ENCODE measurements at places on chromosomes 1 and 21.
A peak's percentile ranks its signal among the peaks of the same experiment; 100 is the strongest.

DNA sequence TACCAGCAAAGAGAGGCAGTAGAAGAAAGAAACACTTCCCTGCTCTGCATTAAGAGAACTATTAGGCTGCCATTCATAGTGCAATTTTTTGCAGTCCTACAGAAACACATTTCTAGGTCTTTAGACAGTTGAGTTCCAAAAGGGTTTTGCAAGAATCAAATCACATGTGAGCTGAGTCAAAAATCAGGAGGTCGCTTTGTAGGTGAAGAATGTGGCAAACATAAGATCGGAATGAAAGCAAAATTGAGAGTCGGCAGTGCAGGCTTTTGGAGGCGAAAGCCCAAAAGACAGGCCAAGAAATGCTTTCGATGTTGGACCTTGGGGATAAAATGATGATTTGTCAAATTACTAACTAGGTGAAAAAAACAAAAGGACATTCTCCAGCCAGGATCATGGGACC, 213.5 kb upstream of the NRIP1 start:
- DNase-seq: no peak

- no peak for DNase-seq
Observed at GRCh38 chr1:41950820-41951219, 32.1 kb upstream of the HIVEP3 start.

GRCh38 chr1:217747156-217747769, 116.1 kb downstream of the SPATA17 start:
- peak; percentile 14 for DNase-seq

- DNase-seq: peak; percentile 21
Observed at GRCh38 chr1:170731566-170732251, 67.8 kb downstream of the PRRX1 start.

DNA sequence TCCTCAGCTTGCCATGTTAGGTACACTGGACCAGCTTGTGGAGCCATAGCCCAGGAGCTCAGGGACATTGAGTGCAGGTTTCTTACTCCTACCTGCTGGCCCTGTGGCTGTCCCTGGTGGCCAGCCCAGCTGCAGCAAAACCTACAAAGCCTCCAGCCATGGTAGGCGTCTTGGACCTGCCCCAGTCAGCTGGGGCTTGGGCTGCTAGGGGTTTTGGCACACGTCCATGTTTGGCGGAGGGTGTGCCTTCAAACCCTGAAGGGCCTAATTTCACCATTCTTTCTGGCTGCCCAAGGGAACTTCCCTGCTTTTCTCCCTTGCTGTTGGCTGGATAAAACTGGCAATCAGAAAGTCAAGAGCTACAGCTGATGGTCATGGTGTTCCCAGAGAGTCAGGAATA, 25.4 kb downstream of the HMGCS2 start:
- DNase-seq: no peak

- no peak for DNase-seq
Observed at GRCh38 chr1:46220808-46221207, 17.7 kb downstream of the LURAP1 start.

DNA sequence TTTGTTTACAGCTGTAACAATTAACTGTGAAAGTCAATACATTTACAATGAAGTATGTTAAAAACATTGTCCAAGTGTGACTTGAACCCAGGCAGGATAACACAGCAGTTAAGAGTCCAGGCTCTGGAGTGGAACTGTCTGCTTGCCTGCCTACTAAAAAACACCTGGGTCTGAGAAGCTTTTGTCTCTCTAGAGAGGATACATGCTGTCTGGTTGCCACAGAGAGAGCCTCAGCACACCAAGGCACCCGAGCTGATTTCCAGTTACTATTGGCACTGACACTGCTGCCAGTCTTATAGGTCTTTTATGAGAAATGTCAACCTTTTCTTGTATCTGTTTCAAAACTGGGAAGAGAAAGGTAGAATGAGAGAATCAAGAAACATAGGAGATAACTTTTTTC, 20.2 kb upstream of the RALGPS2 start:
- no peak for DNase-seq

DNA sequence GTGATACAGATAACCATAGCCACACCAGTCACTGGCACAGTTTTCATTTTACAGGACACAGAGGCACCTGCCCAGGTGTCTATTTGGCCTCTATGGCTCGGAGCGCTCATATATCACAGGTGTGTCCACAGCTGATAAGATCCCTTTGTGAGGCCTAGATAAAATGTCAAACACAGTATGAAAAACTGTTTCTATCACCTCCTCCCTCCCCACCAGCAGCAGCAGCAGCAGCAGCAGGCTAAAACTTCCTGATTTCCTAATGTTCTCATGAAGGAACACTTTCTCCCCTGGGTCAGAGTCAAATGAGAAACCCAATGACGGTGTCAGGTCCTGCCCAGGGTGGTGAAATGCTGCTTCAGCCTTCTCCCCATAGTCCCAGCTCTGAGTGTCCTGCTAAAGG, 24.4 kb downstream of the ELAPOR1 start:
- no peak for DNase-seq

DNA sequence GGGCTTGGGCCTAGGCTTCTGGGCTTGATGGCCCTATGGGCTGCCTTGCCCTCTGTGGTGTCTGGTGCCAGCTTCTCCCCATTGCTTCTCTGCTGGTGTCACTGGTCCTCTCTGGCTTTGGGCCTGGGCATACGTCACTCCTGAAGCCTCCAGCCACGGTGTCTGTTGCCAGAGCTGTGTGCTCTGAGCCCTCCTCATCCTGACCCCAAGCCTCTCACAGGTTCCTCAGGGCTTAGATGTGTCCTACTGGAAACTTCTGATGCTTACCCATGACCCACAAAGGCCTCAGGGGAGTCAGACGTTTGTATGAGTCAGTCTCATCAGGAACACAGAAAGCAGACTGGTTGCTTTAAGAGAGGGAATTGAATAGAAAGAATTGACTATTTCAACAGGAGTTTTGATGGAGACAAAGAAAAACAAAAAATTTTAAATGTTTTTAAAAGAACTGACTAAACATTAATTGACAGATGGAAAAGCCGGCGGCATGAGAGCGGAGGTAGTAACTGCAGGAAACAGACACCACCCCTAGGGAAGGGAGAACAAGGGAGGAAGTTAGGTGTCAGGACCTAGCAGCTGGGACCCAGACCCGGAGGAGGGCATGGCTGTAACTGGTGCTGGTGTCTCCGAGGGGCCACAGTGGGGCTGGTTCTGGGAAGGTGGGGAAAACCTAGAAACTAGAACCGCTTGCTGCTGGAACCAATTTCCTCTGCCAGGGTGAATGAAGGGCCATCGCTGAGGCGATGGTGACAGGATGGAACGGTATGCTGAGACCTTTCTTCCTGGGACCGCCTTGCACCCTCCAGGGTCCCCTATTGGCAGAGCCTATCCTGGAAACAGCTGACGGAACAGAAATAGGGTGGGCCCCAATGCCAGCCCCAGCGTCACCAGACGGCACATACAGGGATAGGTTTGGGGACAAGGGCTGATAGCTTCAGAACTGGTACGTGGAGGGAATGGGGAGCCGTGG, 40.0 kb upstream of the CITED4 start:
- DNase-seq: peak; percentile 85

DNA sequence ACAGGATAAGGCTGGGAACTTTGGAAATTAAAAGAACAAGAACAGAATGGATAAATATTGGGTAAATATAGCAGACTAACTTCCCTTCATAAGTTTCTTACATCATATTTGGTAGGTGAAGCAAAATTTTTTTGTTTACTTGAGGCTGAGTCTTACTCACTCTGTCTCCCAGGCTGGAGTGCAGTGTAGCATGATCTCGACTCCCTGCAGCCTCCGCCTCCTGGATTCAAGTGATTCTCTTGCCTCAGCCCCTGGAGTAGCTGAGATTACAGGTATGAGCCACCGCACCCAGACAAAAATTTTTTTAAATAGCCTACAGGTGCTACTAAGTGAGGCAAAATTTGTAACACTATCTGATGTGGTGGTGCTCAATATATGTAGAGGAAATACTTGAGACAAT, 50.7 kb downstream of the TM2D1 start:
- DNase-seq: no peak

DNA sequence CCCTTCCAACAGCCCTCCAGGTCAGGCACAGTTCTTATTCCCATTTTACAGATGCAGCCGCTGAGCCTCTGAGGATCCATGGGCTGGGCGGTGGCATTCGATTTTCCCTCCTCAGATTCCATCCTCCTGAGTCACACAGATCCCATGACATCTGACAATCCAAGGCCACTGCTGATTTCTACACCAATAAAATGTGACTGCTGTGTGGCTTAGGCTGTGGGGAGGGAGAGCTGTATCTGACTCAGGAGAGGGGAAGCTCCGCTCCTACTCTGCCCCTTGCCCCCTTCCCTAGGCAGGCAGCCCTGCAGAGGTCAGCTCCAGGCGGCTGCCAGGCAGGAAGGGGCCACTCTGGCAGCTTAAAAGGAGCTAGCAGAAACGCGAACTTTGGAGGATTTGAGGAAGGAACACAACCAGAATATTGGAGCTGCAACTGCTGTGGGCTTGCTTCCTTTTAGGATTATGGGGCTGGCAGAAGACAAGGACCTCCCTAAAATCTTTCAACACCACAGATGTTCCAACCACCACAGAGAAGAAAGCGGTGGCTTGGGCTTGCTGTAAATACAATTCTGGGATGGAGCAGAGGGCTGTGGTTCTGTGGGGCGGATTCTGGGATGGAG, 50.0 kb downstream of the MRPL37 start:
- peak; percentile 91 for DNase-seq

- no peak for DNase-seq
Observed at GRCh38 chr1:226489718-226490425, 58.7 kb upstream of the STUM start.

DNA sequence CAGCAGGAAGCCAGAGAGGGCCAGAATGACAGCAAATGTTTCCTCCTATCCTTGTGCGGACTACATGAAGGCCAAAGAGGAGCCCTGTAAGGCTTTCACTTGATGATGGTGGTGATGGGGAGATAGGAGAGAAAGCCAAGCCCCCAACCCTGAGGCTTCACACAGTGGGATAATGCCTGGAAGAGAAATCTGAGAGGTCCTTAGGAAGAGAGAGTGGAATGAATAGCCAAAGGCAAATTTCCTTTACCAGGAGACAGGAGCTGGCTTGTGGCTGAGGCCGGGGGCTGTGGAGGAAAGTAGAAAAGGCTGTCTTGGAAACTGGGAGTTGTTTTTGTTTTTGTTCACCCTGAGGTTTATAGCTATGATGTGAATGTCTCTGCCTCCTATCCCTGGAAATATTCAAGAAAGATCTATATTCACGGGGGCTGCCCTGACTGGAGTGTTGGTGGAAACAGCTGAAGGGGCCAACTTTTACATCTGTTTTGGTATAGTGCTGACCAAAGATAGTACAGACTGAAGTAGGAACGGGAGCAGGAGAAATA, 13.0 kb upstream of the RNF19B start:
- DNase-seq: no peak

GRCh38 chr1:246705368-246705767, 18.8 kb upstream of the SCCPDH start:
- DNase-seq: peak; percentile 81

DNA sequence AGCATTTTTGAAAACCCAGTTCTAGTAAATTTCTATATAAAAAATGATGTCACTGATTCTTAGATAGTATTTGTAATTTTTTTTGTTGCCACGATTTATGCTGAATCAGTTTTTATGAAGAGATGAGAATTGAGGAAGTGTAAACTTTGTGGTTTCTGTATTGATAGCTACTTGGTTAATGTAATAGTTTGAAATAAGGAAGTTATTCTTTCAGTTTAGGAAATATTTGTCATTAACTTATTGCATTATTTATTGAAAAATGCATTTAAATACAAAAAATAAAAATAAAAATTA, 97.8 kb downstream of the ZFYVE9 start:
- no peak for DNase-seq

- no peak for DNase-seq
Observed at GRCh38 chr21:46195595-46196195, 11.4 kb upstream of the SPATC1L start.

DNA sequence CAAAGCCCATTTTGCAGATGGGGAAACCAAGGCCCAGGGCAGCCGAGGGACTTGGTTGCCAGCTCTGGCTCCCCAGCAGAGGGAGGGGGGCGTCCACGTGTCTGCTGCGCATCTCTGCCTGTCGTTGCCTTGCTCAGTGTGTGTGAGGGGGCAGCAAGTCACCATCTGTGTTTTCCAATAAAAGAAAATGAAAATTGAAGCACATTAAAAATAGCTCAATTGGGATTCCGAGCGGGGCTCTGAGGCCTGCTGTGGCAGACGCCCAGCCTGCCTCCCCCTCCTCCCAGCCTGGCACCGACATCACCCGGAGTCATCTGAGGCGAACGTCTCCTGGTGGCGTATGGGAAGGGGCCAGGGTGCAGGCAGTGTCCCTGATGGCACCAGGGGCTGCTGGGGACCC, 51.2 kb downstream of the EPHB2 start:
- no peak for DNase-seq

DNA sequence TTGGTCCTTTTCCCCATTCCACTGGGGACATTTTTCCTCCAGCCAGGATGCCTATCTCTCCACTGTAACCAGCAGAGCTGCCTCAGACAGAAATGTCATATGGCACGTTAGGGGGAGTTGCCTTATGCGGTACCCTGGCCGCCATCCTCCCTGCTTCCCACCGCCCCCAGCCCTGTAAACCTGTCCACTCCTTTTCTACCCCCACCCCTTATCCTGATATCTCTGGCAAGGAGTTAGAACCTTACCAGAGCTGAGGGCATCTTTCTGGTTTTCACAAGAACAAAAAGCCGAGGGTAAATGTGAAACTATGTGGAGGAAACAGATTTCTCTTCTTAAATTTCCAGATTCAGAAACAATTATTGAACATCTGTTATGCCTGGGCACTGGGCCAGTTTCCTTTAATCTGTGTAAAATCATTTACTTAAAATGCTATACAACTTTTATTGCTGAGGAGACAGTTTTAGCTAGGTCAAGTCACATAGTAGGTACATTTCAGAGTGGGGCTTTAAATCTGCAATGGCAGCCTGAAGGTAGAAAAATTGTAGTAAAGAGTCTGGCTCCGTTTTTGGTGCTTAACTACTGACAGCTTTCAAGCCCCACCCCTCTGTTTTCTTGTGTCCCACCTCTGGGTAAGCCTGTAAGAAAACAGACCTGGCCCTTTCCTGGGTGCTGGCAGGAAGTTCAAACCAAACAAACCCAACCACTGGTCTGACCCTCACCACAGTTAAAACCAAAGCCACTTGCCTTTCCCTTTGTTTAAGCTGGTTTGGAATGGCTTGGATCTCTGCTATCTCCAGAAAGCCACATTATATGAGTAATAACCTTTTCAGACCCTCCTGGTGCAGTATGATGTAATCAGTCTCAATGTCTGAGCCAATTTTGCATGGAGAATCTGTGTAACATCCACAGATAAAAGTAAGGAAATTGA, 319.0 kb downstream of the HHAT start:
- peak; percentile 41 for DNase-seq

GRCh38 chr1:99756598-99756997, 9.8 kb downstream of the FRRS1 start:
- no peak for DNase-seq

DNA sequence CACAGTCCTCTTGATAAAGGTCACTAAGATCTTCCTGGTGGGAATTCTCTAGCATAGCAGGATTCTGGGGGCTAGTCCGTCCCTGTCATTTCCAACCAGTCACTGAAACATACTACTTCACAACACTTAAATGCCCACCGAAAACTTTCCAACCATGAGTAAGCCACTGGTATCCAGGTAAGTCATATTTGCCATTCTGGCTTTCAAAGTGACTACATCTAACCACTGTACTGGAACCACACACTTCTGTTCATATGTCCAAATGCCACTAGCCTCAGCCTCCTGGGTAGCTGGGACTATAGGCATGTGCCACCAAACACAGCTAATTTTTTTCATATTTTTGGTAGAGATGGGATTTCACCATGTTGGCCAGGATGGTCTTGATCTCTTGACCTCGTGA, 64.3 kb upstream of the VANGL1 start:
- DNase-seq: no peak

GRCh38 chr1:59194621-59195020, 102.3 kb upstream of the FGGY start:
- no peak for DNase-seq

GRCh38 chr1:214220891-214221290, 60.1 kb upstream of the SMYD2 start:
- DNase-seq: no peak

Measured in AG08395 (cell line).